NAMALWA (cell line): ENCODE measurements at places on chromosomes 6 and 20.

DNA sequence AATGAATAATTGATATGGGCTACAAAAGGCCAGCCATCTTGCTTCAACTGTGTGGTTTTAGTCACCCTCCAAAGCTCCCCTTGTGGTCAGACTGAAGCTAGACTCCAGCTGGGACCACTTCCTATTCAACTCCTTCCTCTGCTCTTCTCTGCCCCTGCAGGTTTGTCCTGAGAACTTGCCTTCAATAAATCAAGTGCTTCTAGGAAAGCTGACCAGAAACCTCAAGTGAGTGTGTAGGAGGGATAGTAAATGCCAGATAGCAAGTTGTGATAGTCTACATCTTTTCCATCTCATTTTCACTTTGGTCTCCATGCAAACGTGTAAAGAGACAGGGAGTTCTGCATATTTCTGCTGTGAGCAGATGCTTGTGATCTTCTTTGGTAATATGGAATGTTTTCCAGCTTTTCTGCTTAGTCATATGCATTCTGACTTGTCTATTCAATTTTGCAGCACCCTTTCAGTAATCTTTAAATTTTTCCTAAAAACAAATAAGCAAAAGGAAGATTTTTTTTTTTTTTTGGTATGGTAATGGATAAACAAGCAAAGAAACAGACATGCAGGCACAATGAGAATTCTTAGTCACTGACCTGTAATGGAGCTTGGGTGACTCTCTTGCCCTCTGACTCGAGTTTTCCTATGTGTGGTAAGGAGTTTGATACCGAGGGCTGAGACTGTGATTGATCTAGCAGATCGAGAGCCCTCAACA lies 201.3 kb upstream of the BTBD3 start:
- DNase-seq = peak; percentile 51

- DNase-seq = no peak
Measured at GRCh38 chr6:15819841-15820240, 157.0 kb upstream of the DTNBP1 start.

DNA sequence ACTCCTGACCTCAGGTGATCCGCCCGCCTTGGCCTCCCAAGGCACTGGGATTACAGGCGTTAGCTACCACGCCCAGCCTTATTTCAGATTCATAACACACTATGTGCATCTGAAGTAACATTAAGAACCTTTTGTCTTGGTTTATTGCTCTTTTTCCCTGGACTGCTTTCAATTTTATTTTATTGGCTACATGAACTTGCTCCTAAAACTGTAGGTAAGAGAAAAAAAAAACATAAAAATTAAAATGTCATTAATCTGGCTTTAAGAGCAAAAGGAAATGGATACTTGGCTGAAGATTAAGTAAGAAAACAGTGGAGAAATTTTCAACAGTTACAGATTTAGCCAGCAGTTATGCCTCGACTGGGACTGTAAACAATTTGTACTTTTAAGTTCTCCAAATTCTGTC lies 62.5 kb downstream of the GJA1 start:
- DNase-seq = no peak

DNA sequence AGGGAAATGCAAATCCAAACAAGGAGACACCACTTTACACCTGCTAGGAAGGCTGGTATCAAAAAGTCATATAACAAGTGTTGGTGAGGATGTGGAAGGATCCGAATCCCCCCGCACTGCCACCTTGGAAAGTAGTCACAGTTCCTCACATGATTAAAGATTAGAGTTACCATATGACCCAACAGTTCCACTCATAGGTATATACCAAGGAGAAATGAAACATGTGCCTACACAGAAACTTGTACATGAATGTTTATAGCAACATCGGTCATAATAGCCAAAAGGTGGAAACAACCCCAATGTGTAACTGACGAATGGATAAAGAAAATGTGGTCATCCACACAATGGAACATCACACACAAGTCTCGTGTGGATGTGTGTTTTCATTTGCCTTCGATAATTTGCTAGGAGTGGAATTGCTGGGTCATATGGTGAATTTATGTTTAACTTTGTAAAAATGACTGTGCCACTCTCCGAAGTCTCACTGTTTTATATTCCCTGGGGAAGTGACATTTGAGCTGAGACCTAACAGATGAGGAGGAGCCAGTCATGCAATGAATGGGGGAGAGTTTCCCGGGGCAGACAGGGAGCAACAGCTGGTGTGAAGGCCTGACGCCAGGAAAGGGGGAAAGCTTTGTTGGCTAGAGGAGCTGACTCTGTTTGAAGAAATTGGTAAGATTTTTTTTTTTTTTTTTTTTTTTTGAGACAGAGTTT lies 125.9 kb upstream of the MLN start:
- DNase-seq = no peak

DNA sequence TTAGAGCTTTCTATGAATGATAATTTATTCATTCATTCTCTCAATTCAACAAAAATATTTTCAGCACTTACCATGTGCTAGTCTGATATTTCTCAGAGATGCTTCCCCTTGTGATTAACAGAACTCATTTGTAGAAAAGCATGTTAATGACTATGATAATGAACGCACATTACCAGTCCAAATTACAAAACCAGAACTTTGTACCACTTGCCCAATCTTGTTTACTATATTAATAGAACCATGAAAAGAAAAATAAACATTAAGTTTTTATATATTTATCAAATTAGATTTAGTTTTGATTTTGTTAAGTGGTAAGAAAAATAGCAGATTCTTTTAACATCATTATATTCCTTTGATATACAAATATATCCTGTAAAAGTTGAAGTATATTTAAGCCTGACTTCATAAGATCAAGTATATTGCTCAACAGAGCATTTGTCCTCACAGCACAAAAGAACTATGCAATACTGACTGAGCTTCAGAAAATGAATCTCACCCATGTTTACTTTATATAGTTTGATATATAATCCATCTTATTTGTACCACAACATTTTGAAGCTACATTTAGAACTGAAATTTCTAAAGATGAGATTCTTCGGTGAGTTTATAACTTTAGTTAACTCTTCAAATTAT lies 48.9 kb downstream of the TMEM244 start:
- no peak for DNase-seq

DNA sequence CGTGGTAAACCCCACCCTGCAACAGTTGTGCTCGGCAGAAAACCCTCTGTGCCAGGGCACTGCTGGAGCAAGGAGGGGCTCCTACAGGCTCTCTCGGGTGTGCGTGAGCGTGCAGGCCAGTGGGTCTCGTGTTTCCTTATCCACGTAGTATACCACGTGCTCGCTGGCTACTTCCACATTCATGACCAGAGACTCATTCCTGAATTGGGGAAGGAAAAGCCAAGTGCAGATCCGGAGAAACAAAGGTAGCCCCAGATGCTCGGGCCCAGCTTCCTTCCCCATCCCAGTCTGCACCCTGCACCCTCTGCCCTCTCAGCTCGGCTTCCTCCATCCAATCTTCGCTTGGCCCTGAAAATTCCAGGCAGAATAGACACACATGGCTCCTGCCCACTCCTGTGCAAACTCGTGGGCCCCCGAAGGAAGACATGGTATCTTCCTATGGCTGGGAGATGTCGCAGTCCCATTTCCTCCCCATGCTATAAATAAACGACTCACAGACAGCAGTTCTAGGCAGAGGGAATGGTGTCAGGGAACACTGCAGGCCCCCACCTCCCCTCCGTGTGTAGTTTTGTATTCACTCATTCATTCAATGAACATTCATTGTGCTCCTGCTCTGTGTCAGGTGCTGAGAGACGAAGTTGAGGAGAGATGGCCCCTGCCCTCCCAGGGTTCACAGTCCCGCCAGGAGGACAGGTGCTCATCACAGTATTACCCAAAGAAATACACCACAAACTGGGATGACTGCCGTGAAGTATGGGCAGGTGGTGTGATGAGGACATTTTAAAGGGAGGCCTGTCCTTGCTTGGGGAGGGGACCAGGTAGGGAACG lies 29.6 kb downstream of the NPEPL1 start:
- DNase-seq = no peak

GRCh38 chr6:44342489-44342888 lies at the start of gene SPATS1:
SPATS1 (plus strand) TSS chr6:44342650; CDS start chr6:44343096, 446 bp downstream.
- no peak for DNase-seq

- no peak for DNase-seq
Measured at GRCh38 chr6:6890400-6890858, 217.3 kb upstream of the RREB1 start.

DNA sequence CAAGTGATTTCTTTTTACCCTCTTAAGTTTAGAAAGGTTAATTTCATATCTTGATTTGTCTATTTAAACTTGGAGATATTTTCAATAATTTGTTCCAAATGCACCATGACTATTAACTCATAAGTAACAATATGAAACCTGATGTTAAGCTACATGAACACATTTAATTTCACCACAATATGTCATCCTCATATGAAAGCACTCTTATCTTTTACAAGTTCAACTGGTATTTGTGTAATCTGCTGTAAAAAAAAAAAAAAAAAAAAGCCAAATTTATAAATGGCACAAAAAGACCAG lies 110.4 kb downstream of the HFE start:
- peak; percentile 84 for DNase-seq

DNA sequence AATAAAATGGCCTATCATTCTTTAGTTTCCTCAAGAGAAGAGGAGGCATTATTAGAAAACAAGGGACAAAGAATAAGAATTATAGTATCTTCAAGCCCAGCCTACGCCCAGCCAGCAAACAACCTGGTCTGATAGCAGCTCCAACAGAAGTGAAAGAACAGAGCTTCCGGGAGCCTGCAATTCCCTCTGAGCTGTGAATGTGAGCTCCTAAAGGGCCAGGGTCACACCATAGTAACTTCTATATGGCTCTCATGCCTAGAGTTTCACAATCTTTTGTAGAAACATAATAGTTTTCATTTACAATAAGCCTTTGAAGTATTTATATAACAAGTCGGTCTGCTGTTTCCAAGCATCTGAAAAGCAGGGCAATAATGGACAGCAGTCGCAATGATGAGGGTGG lies 116.5 kb downstream of the SMLR1 start:
- DNase-seq = no peak

- no peak for DNase-seq
Measured at GRCh38 chr6:128376952-128377503, 143.4 kb downstream of the PTPRK start.

DNA sequence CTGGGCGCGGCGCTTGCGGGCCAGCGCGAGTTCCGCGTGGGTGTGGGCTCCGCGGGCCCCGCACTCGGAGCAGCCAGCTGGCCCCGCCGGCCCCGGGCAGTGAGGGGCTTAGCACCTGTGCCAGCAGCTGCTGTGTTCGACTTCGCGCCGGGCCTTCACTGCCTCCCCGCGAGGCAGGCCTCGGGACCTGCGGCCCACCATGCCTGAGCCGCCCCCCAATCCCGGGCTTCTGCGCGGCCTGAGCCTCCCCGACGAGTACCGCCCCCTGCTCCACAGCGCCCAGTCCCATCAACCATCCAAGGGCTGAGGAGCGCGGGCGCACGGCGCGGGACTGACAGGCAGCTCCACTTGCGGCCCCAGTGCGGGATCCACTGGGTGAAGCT lies 36.2 kb downstream of the RIOK1 start:
- no peak for DNase-seq

DNA sequence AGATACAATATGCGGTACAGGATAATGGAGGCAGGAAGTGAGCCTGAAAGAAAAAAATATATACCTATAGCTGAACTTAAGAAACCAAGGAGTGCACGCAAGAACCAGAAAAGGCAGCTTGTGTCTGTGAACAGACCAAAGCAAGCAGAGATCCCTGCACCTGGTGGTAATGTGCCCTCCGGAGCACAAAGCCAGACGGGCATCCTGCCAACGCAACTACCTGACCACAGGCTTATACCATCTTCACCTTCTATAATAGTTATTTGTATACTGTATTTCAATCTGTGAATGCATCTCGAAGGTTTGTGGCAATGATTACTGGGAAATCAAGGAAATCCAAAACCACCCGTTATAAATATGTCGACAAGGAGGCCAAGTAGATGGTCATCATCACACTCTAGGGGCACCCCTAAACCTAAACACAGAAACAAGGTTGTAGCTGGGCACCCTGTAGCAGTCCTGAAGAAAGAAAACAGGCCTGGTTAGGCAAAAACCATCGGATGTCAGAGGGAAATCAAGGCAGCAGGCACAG lies 801 bp downstream of the FBXL4 start:
- peak; percentile 74 for DNase-seq

- DNase-seq = no peak
Measured at GRCh38 chr6:12245763-12246718, 44.1 kb upstream of the EDN1 start.

- DNase-seq = no peak
Measured at GRCh38 chr20:58149437-58150091, 78.9 kb downstream of the ANKRD60 start.

DNA sequence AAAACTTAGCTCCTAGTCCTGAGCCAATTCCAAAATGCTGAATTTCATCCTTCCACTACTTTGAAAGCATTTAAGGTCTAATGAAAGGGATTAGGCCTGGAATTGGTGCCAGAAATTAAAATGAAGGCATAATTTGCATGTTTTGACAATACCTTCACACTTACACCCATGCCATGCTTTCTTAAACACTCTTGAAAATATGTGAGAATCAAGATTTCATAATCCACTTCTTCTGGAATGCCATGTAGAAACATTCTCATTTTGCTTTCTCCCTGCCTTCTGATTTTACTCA lies 77.1 kb downstream of the ANKEF1 start:
- no peak for DNase-seq

DNA sequence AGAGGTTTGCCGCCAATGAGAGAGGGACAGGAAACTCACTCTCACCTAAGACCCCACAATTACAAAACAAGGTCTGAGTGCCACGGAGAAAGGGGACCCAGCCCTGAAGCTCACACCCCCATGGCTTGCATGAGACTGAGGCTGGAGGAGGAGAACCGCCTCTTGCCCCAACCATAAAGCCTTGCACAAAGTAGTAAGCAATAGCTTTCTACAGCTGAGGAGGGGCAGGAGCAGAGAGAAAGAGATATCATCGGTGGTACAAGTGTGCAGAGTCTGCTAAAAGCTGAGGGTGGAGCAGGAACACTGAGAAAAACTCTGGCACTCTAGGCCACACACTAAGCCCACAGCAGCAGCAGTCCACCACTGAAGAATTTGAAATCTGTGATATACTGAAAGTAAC lies 37.7 kb downstream of the OSTM1 start:
- DNase-seq = no peak

DNA sequence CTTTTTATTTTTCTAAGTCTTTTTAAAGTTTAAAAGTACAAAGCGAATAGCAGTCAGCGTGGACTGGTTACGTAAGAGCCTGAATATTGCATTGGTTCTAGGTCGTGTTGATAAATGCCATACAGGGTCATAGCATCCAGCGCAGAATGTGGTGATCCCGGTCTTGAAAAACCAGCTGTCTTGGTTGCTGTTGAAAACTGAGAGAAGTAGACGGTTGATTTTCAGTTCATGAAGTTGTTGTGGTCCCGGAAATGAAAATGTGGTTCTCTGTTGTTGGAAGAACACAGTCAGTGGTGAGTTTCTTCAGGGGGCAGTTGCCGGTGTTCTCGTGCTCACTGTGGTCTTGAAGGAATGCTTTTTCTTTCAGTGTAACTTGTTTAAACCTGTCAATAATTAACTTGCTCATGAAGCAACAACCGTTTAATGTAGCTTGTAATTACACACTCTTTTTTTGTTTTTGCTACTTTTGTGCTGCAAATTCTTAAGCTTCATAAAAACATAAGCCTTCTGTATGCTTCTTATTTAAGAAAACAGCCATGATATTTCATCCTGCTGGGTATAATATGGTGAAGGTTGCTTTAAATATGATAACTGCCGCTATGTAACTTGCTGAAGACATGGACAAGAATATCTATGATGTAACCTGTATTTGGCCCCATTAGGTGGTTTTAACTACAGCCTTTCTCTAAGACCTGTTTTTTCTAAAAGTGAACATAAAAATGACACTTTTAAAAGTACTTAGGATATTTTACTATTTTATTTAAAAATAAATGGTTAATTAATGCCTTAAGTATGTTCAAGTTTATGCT lies 64.8 kb upstream of the KIF25 start:
- DNase-seq = no peak

GRCh38 chr6:7615611-7616383 lies 25.8 kb downstream of the SNRNP48 start:
- peak; percentile 74 for DNase-seq
